ENCODE measurements at places on chromosomes 11 and 22.

DNA sequence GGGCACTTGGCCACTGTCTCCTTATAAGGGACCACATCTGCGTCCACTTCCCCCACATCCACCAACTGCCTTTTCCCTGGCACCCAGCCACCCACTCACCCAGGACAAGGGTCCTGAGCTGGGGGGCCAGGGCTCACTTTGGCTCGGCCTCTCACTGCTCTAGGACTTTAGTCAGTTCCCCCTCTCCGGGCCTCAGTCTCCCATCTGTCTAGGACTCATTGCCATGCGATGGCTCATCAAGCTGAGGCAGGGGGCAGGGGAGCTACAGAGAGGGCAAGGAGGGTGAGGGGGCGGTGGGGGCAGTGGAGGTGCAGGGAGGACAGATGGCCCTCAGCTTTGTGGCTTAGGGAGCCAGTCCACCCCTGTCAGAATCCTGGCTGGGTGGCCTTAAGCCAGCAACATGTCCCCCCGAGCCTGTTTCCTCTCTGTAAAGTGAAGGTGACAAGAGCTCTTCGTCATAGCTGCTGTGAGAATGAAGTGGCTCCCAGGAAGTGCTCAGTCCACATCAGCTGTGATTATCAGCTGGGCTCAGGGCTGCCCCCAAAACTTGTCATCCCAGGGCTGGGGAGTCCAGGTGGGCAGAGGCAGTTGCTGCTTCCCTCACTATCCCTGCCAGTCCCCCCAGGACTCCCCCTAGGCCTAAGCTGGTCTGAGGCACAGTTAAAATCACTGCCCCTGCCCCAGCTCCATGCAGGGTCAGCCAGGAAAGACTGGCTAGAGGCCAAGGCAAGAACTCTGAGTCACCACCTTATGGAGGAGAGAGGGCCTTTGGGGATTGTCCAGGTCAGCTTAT lies 14.9 kb downstream of the RAC2 start:
- DNase-seq = peak; percentile 89

GRCh38 chr22:32409977-32410376 lies 2.1 kb downstream of the RTCB start:
- no peak for DNase-seq

DNA sequence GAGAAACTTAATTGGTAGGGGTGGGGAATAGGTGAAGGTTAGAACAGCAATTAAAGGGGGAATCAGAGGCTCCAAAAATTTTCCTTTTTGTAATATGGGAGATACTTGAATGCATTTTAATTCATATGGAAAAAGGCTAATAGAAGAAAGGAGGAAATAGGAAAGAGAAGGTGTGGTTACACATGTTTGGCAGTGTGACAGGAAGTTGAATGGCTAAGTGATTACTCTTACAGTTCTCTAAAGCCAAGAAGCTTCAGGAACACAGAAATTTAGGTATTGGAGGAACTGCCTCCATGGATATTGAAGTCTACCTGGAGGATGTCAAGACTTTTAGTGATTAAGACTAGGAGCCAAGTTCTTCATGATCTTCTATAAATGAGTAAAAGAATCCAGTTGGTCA lies 6.3 kb downstream of the NXPE2 start:
- peak; percentile 4 for DNase-seq

- no peak for DNase-seq
Observed at GRCh38 chr11:1780700-1781592, 17.2 kb upstream of the CTSD start.

DNA sequence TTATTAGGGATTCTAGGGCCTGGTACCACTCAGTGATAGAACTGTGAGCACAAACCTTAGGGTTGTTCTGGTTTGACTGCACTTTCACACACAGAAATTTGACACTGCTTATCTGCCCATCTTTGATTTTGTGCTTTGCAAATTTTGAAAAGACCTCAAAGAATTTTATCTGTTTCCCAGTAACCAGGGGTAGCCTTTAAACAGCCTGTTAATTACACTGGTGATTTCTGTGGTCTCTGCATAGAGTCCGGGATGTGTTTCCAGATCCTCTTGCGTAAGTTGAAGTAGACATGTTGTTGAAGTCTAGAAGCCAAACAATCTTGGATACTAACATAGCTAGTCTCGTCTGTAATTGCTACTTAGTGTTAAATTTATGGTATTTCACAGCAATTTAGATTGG lies 75.3 kb downstream of the C22orf31 start:
- DNase-seq = no peak

- DNase-seq = no peak
Observed at GRCh38 chr22:45757068-45757467, 85.4 kb downstream of the ATXN10 start.

DNA sequence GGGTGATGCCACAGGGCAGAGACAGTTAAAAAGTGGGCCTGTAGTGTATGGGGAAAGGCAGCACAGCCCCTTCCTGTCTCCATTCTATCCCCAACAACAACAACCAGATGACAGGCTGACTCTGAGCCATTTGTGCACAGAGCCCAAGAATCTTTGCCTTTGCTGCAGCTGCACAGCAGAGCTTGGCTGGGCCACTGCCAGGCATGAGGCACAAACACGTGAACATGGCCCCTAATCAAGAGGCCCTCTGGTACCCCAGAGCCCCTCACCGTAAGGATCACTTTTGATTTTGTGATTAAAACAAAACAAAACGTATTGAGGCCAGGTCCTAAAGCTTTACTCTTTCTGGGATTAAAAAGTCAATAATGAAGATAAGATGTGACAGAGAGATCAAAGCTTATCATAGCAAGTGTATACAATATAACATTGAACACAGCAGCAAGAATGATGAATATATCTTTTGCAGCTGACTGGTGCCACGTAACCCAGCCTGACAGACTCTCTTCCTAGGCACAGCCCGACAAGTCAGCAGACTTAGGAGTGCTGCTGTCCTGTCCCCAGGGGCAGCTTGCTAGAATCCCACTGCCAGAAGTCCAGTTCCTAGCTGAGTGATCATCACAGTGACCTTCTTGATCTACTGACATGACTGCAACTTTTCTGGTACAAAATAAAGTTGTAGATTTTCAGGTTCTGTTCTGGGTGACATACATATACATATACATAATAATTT lies 117.8 kb downstream of the SERGEF start:
- DNase-seq = no peak

- DNase-seq = no peak
Observed at GRCh38 chr11:35398881-35399280, 20.5 kb downstream of the SLC1A2 start.

DNA sequence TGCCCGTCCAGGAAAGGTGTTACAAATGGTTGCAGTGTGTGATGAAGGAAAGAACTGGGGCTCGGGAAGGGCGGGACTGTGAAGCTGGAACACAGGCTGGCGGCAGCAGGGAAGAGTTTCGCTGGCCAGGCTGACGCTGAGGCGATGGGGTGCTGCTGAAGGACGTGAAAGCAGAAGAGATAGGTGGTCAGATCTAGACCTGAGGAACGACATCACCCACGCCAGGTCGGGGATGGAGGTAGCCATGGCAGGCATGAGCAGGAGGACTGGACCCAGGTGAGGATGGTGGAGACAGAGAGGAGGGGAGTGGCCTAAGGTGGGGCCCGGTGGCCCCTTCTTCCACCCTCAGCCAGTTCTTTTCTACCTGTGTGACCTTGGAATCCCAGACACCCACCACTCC lies 9.1 kb downstream of the CDC42EP2 start:
- no peak for DNase-seq

Measured in fibroblast of mammary gland (primary cell).